Left ventricle myocardium superior (tissue), 1 donor: ENCODE measurements at places on chromosomes 1 and 21. TPM values are rescaled to one million over a fixed set of nuclear protein-coding genes. Genes with fewer than 3 reads are reported as not detected.

DNA sequence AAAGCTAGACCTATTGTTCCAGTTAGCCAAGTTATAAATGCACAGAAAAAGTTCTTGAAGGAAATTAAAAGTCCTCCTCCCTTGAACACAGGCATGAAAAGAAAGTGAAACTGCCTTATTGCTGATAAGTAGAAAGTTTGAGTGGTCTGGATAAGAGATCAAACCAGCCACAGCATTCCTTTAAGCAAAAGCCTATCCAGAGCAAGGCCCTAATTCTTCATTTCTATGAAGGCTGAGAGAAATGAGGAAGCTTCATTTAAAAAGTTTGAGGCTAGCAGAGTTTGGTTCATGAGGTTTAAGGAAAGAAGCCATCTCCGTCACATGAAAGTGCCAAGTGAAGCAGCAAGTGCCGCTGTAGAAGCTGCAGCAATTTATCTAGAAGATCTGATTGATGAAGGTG, 2.7 kb upstream of the SSX2IP start:
- no peak for DNase-seq

- no peak for DNase-seq
Measured at GRCh38 chr1:112040891-112041740, 51.6 kb upstream of the KCND3 start.

GSTM3 gene
- 113 TPM for total RNA-seq

- no peak for DNase-seq
Measured at GRCh38 chr21:46196733-46197132, 12.5 kb upstream of the SPATC1L start.

GRCh38 chr1:196152975-196153374, 455.3 kb downstream of the KCNT2 start:
- DNase-seq, result no peak

GRCh38 chr1:31152181-31152795, 86.8 kb upstream of the PUM1 start:
- DNase-seq, result no peak
